ENCODE measurements at places on chromosomes 2 and 18.
A peak's percentile ranks its signal among the peaks of the same experiment; 100 is the strongest.

DNA sequence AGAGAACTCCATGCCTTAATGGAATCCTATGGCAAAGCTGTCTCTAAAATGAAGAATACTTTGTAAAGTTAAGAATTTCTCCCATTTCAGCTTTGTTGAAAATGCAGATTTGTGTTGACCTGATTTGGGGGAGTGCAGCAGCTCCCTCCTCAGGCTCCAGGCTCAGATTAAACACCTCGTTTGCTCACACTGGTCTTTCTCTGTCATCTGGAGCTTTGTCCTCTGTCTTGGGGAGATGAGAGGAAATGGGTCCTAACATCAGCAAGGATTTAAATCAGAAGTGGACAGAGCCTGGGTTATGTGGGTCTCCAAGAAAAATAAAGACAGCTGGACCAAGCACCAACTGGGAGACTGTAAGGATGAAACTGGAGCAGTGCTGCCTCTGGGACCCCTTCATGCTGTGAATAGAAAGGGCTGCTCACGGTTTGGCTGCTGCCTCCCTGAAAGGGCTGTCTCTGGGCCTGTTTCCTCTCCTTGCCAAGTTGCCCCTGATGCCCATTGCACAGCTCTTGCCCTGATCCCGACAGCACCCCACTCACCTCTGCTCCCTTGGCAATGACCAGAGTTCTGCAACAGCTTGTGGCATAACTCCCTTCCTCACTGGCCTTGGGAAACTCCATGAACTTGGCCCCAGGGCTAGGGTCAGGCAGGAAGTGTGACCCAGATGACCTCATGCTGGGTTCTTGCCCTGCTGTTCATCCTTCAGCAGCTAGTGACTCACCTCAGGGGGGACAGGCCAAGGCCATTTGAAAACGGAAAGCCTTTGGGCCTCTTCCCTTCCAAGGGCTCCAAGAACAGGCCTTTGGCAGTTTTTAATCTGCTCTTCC lies 197.2 kb downstream of the CYP26B1 start:
- DNase-seq, result no peak

DNA sequence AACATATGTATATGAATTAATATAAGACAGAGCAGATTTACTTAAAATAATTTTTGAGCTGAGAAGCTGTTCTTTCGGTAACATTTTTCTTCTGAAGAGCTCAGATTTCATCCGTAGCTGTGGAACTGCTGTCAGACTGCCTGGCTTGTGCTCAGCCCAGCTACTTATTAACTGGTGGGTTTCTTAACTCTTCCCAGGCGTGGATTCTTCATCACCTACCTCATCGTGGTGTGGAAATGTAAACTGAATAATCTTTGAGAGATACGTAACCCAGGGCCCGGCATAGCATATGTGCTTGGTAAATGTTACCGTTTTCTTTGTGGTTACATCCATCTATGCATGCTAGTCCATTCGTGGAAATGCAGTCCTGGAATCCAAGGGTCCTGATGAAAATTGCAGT lies 145.0 kb downstream of the MCFD2 start:
- DNase-seq, result peak; percentile 92

- no peak for DNase-seq
Observed at GRCh38 chr2:157480182-157480961, 36.5 kb upstream of the CYTIP start.

- DNase-seq, result no peak
Observed at GRCh38 chr2:69221960-69222751, 164.9 kb downstream of the GFPT1 start.

GRCh38 chr2:85173909-85174308 lies 40.7 kb downstream of the TCF7L1 start:
- no peak for DNase-seq

DNA sequence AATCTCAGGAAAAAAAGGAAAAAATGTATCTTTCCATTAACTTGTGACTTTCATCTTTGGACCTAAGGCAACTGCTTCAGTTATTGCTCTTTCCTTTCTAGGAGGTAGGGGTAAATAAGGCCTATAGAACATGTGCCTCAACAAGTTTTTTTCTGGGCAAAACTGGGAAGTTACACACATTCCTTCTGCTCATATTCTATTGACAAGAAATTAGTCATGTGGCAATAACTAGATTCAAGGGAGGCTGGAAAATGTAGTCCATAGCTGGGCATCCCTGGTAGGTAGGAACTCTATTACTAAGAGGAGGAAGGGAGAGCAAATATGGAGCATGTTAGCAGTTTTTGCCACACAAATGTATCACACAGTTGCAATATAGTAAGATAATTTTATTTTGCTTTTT lies 37.7 kb upstream of the NEMP2 start:
- DNase-seq, result no peak

DNA sequence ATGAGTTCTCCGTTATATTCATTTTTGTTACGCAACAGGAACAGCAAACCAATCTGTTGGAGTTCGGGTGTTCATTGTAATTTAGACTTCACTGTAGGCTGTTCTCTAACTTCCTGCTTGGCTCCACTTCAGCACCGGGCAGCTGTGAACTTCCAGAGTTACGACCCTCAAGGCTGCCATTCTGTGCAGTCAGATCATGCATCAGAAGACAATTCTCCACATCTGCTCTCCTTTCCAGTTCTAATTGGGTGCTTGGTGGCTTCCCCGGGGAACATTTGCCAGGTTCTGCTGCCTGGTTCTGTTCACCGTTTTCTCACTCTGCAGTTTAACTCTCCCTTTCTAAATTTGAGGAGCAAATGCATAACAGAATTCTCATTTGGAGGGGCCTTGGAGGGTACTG lies 237.7 kb downstream of the NYAP2 start:
- DNase-seq, result no peak

- DNase-seq, result no peak
Observed at GRCh38 chr18:70296289-70296688, 7.4 kb downstream of the SOCS6 start.

- no peak for DNase-seq
Observed at GRCh38 chr2:174184915-174185314, 63.4 kb downstream of the OLA1 start.

GRCh38 chr2:155679647-155680046 lies 652.9 kb downstream of the NR4A2 start:
- DNase-seq, result no peak

DNA sequence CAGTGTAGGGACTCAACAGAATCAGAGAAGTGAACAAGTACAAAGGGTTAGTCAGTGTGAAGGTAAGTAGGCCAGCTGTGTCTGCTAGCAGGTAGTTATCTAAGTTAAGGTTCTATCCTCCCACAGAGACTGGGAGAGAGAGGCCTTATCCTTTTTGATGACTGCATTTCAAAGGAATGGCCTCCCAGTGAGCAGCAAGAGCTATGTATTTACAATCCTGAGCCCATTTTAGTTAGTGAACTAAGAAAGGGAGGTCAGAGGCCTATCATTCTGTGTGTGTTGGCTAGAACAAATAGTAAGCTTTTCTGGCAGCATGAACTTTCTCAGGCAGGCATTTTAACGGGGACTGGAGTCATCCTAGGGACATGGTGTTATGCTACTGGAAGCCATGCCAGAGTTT lies 182.9 kb downstream of the VWC2L start:
- peak; percentile 27 for DNase-seq

DNA sequence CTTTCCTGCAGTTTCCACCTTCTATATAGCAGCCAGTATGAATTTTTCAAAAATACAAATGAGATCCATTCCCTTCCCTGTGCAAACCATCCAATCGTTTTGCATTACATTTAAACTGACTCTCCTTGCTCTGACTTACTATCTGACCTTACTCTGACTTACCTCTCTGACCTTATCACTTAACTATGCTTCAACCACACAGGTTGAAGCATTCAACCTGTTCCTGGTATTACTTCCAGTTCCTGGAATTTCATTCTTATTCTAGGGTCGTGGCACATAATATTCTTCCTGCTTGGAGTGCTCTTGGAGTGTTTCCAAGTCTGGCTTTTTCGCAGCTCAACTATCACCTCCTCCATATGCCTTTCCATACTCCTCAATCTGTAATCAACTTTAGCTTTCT lies 850.6 kb upstream of the CHAC2 start:
- no peak for DNase-seq

DNA sequence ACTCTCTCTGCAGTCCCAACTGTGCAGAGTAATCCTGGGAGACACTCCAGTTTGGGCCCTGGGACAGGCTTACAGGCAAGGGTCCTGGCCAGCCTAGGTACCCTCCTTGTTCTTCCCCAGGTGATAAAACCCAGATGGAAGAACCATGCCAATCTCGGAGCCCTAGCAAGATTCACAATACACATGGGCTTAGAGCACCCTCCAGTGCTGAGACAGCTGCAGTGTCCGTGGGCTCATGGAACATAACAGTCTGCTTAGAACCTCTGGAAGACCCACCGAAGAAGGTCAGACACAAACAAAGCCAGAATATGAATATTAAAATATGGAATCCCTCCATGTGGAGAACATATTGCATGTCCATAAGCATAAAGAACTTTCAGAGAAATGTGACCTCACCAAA lies 568.1 kb downstream of the KCNJ3 start:
- no peak for DNase-seq

DNA sequence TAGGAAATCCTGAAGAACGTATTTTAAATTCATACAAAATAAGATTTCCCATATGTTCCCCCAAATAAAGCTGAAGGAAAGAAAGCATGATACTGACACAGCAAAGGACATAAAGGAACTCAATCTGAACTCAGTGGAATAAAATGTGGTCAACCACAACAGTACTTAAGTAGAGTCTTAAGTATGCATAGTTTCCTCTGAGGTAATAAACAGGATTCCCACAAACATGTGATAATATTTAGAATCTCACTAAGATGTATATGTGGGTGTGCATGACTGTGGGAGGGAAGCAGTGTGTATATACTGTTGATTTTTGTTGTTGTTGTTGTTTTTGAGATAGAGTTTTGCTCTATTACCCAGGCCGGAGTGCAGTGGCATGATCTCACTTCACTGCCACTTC lies 69.3 kb downstream of the NOL10 start:
- DNase-seq, result peak; percentile 77

GRCh38 chr18:36960038-36960437 lies 131.1 kb downstream of the KIAA1328 start:
- DNase-seq, result no peak

DNA sequence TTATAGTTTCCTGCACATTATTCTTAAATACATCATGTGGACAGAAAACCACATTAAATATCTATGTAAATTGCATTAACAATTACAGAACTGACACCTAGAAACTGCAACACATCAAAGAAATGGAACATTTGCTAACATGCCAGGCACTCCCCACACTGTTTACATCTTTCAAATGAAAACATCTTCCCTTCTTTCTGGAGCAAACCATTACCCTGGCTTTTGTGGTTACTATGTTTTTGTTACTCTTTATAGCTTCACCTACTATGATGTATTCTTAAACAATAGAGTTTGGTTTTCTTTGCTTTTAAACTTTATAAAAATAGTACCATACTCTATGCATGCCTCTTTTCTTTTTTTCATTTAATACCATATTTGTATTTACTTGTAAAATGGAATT lies 1894.5 kb upstream of the CELF4 start:
- no peak for DNase-seq

DNA sequence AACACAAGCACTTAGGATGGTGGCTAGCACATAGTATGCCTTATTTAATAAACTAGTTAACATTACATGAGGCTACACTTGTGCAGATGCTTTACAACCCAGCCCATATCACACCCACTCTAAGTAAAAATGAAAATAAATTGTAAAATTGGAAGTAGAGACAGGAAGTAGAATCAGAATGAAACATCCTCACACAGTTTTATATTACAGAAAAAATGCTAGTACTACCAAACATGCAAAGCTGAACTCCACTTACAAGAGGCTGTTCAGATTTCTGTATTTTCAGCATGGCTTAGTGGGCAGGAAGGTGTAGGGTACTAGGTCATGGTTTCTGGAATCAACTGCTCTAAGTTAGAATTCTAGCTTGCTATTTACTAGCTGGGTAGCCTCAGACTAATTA lies 18.2 kb upstream of the CRIM1 start:
- DNase-seq, result no peak

DNA sequence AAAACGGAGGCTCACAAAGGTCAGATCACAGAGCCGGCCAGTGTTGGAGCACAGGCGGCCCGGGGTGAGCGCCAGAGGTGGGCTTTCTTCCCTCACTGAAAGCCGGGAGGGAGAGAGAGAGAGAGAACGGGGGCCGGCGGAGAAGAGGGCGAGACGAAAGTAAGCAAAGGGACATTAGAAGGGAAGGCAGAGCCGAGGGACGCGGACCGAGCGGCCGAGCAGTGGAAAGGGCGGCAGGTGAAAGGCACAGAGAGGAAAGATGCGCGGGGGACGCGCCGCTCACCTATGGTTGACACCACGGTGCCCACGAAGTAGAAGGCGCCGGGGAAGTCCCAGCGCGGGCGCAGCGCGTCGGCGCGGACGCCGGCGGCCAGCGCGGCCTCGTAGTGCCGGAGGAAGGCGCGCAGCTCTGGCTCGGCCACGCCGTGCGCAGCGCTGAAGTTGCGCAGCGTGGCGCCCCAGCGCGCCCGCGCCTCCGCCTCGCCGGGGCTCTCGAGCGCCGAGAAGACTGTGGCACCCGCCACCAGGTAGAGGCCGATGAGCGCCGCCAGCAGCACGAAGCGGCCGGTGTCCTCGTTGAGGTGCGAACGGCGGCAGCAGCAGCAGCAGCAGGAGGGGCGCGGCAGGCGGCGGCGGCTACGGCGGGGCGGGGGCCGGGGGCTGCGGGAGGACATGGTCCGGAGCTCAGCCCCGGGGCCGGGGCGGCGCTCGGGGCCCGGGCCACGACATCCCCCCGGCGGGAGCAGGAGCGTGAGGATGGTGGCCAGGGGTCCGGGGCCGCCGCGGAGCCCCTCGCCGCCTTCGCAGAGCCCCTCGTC lies 166.9 kb downstream of the MSH2 start:
- DNase-seq, result no peak

DNA sequence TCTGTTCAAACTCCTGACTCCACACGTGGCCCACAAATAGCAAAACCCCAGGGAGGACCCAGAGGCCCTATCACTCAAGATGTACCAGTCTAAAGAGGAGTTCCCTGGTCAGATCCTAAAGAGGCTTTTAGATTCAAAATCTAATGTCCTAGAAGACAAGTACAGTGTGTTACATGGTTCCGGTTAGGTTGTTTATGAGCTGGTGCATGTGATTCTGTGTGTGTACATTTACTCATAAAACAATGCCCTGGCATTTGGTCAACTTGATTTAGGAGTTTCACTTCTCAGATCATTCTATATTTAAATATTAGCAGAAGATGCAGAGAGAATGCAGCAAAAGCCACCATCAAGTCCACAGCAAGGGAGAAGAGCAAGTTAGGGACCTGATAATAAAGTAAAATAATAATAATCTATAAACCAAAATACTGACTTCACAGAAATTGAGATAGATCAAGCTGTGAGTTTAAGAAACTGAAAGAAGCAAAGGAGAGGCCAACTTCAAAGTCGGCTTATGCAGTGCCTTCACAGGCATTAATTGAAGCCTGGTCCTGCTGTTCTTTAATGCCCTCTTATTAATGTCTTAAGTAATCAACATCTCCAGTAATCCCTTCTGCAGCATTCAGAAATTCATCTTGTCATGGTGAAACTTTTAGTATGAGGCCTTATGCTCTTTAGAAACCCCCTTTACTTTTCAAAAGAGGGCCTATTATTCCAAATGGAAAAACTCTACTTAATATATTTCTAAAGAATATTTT lies 4.2 kb upstream of the AP1S3 start:
- DNase-seq, result no peak

GRCh38 chr18:50373561-50374219 lies 1.2 kb upstream of the SKA1 start:
- no peak for DNase-seq
